Activated effector memory CD4-positive, alpha-beta T cell treated with Interleukin-2 at 50 U/mL for 16 hours (primary cell): ENCODE measurements at places on chromosomes 6 and 20.

DNA sequence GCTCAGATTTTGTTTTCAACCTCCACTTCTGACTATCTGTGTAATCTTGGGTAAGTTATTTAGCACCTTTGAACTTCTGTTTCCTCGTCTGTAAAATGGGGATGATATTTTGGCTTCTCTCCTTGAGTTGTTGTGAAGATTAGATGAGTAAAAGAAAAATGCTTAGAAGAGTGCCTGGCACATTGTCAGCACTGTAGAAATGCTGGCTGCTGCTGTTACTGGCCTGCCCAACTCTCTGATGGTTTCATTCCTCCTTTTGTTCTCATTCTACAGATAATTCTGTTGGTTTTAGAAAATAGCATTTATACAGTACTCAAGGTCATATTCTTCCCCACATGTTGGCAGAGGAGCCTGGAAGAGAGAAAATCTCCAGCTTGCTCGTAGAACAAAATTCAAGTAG, 547.2 kb upstream of the JAG1 start:
- no peak for DNase-seq

DNA sequence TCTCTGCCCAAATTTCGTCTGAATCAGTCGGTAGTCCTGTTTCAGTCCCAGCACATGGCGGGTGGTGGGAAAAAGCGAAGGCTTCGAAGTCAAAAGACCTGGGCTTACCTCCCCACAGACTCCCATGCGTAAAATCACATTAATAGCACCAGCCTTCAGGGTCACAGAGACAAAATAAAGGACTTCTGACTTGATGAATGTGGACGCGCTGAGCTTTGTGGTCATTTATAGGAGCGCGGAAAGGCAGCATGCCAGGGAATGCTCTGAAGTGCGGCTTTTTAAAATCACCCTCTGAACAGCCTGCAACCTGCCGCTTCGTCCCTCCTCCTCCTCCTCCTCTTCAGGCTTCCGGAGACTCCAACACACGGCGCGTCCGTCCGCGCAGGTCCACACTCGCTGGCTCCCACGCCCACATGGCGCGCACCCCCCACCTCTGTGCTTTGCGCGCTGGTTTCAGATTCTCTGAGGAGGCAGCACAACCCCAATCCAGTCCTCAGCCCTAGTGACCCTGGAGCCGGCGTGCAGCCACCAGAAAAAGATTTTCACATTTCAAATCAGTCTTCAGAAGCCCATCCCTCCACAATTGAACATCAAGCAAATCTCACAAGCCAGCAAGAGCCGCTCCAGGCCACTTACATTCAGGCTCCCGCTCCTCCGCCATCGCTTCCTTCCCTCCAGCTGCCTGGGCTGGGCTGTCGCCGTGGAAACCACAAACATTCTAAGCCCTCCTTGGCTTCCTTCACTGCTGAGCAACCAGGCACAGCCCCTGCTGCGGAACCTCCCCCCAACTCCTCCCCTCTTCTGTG, at the start of gene C6orf118:
Gene C6orf118 (minus strand): TSS at position 680 of the 806 bp plus-strand sequence. CDS start 19 bp downstream, at position 661.
- DNase-seq = no peak

GRCh38 chr20:33164763-33165095, 3.2 kb upstream of the BPIFA2 start:
- DNase-seq = no peak

DNA sequence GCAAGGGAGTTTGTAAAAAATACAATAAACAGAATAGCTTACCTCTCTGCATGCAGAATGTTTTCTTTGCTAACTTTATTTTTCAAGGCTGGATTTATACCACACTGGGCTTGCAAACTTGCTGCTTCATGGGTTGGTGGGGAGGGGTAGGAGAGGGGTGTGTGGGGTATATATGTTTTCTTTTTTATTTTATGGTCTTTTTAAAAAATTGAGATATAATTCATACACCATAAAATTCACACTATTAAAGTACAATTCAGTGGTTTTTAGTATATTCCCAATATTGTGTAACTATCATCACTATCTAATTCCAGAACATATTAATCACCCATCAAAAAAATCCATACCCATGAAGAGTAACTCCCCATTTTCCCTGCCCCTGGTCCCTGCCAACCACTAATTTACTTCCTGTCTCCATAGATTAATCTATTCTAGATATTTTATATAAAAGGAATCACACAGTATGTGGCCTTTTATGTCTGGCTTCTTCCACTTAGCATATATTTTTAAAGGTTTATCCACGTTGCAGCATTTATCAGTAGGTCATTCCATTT, 14.3 kb upstream of the TRPC4AP start:
- DNase-seq = no peak

DNA sequence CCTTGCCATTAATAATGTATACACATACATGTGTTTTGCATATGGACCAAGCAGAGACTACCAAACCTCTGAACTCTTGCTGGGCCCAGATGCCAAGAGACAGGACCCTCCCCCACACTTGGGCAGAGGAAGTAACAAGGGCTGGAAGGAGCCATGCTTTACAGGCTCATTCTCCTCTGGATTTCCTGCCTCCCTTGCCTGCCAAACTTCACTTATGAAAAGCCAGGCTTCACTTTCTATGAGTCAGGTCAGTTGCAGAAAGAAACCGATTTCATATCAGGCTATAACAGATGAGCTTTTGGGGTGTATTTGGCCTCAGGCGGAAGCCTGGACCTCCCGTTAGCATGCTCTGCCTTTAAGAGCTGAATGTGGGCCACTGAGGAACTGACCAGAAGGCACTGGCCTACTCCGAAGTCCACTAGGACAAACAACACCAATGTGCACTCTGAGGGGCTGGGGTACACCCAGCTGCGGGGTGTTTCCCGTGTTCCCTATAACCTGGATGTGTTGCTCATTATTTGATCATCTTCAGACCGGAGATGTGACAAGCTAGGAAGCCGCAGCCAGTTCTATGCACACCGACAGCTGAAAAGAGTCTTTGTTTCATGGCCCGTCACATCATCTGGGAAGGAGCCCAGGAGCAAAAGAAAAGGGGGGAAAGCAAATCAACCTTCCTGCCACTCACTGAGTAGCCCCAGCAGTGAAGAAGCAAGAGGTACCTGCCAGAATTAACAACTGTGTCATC, 28.5 kb downstream of the HAO1 start:
- no peak for DNase-seq

DNA sequence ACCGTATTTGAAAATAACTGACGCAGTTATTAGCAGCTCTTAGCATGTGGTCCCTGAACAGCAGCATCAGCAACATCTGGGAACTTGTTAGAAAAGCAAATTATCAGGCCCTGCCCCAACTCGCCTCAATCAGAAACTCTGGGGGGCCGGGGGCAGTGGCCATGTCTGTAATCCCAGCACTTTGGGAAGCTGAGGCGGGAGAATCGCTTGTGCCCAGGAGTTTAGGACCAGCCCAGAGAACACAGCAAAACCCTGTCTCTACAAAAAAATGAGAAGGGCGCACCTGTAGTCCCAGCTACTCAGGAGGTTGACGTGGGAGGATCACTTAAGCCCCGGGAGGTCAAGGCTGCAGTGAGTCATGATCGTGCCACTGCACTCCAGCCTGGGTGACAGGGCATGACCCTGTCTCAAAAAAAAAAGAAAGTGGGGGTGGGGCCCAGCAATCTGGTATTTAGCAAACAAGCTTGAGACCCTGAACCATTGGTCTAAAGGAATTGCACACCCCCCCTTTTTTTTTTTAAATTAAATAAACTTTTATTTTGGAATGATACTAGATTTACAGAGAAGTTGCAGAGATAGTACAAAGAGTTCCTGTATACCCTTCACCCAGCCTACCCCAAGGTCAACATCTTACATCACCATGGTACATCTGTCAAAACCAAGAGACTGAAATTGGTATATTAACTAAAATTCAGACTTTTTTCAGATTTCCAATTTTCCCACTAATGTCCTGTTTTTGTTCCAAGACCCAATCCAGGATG, 6.7 kb downstream of the SRXN1 start:
- DNase-seq = no peak

GRCh38 chr6:166032366-166033200, 135.1 kb downstream of the TBXT start:
- no peak for DNase-seq

DNA sequence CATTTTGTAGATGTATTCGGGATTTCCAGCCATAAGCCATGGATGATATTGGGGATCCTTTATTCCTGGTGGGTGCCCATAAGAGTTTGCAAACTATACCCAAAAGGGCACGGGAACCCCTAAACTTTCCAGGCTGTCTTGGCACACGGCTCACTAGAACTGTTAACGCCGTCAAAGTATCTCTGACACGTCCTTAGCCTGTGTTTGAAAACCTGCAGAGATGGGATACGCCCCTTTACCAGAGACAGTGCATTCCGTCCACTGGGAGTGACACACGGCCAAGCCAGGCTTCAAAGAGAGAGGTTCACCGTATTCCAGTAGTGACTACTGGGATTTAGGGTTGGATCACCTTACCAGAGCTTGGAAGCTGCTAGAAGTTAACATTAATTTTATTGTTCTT, 95.0 kb downstream of the THBS2 start:
- no peak for DNase-seq

GRCh38 chr6:84651583-84651982, 112.8 kb downstream of the TBX18 start:
- no peak for DNase-seq

DNA sequence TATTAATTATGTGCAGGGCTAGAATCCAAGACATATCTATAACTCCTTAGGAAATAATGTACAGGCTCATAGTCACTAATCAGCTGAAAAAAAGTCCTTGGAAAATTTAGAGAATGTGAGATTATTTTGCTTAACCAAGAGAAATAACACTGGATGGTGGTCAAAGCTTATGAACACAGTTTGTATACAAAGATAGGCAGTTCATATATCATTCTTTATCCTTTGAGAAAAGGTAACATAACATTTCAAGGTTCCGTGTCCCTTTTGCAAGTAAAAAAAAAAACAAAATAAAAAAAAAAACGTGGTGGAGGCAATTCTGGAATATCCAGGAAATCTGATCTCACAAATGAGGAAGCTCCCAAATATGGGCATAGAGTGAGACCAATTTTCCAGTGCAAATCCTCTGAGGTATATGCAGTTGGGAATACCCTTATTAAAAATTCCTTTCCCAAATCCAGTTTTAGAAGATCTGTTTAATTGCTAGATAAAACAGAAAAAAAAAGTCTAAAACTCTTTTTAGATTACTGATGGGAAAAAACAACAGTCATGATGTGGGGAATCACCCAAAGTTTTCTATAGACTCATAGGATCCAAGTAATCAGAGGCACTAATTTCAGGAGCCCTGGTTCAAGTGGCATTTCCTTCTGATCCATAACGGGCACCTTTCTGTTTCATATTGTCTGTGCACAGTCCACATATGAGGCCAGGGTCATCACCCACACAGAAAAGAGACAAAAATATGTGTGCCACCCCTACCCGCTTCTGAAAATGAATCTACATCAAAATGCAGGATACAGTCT, 17.7 kb upstream of the TNFAIP3 start:
- DNase-seq = no peak

DNA sequence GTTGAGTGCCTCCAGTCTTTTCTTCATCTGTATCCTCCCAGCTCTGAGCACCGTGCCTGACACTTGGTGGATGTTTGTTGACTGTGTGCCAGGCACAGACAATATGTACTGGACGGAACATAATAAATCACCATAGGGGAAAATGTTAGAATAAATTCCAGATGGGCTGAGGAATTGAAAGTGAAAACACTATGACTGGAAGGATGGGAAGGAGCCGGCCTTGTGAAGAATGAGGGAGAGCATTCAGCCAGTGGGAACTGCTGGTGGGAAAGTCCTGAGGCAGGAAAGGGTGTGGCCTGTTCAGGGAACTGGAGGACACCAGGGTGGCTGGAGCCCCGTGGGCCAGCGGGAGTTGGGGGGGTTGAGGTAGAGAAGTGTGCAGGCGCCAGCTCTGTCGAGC, 75.4 kb downstream of the MTHFD1L start:
- no peak for DNase-seq

GRCh38 chr20:51463560-51463959, 79.0 kb downstream of the NFATC2 start:
- DNase-seq = no peak

DNA sequence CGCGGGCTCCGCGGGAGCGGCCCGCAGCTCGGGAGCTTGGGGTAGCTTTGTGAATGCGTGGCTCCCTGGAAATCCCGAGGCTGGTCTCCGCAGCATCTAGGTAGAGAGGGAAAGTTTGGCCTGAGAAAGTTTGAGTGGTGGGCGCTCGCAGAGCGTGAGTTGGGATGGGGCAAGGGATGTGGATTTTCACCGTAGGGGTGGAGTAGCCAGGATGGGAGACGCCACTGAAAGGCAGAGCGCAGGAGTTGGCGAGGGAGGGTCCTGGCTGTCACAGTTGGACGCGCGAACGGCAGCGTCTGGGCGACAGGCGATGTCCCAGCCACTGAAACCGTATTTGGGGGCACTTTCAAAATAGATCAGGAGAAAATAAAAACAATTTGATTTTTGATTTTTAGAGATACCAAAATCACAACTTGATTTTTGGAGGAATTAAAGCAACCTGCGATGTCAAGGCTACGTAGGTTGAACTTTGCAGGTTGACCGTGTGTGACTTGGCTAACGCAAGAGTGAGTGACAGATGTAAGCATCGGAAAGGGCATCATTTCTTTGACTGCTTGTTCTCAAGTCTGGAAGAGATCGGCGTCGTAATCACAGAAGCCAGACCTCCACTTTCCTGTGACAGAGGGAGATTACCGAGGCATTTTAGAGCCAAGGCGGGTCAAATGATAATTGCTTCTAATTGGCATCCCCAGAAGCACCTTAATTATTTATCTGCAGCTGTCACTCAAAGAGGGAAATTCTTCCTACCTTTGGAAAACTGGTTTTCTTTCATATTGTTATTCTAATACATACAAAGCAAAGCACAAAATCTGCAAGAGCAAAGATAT, 646 bp downstream of the HEY2 start:
- no peak for DNase-seq

- DNase-seq = no peak
Observed at GRCh38 chr6:125753218-125753936, 3.9 kb downstream of the HEY2 start.

GRCh38 chr6:80667006-80667405, 560.5 kb downstream of the BCKDHB start:
- DNase-seq = no peak

DNA sequence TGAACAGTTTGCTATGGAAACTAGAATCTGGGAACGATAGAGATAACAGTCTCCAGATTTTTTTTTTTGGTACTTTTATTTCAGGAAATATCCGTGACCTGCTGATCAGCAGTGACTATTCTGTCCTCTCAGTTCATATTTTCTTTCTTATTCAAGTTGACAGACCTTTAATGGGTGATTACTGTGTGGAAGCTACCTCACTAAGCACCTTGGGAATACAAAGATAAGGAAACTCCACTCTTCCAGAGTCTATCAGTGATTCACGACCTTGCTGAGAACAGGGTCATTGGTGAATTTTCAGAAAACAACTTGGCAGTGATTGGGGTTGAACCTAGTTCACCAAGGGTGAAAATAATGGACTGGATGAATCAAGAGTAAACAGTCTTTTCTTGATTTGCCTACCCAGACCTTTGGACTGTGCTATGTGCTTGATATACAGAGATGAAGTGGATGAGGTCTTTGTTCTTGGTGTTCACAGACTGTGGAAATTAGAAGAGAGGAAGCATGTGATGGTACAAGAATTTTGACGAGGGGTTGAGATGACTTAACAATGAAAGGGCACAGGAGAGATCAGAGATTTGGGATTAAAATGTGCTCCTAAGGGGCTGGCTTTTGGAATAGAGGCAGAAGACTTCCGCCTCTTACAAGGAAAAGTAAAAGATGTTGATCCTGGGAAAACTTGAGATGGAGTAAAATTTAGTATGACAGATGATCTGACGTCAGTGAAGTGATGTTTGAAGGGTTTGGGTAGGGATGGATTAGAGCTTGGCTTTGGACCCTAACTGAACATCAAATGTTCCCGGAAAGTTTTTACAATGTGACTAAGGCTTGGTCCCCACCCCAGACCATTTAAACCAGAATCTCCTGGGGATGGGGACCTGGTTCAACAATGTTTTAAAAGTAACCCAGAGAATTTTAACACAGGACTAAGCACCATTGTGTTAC, 1.2 kb downstream of the KAT14 start:
- no peak for DNase-seq

- DNase-seq = no peak
Observed at GRCh38 chr6:127959869-127960268, 59.0 kb upstream of the THEMIS start.
